ENCODE measurements at places on chromosomes 12 and 14. TPM values are rescaled to one million over a fixed set of nuclear protein-coding genes. Genes with fewer than 3 reads are reported as not detected.

Gene IFNG-AS1
- 0.13 TPM for polyA plus RNA-seq

Gene SCNN1A
- 25.7 TPM for polyA plus RNA-seq

Gene RFX4
- polyA plus RNA-seq: 0.13 TPM

Gene TSPAN8
- polyA plus RNA-seq: 595 TPM

Gene RHOJ
- polyA plus RNA-seq: 20.7 TPM

Gene SMCO2
- polyA plus RNA-seq: 0.25 TPM

Gene ATP23
- 8.5 TPM for polyA plus RNA-seq

Gene ASB2
- 12.1 TPM for polyA plus RNA-seq

Gene TDP1
- 17.2 TPM for polyA plus RNA-seq

Gene NCAPD2
- polyA plus RNA-seq: 38.6 TPM

Gene ADAM20
- polyA plus RNA-seq: 0.06 TPM

Gene GPR137C
- polyA plus RNA-seq: 4.6 TPM

Gene CELA1
- polyA plus RNA-seq: not detected

Gene TCTN2
- 8.6 TPM for polyA plus RNA-seq

Gene FAM181A
- not detected for polyA plus RNA-seq

Gene CDCA3
- polyA plus RNA-seq: 29.1 TPM

Gene LTB4R2
- polyA plus RNA-seq: 6.0 TPM

Gene SELPLG
- polyA plus RNA-seq: 5.6 TPM

Gene TCHP
- polyA plus RNA-seq: 27.7 TPM

Gene CPNE6
- polyA plus RNA-seq: 0.31 TPM

Gene CHMP4A
- 92.5 TPM for polyA plus RNA-seq

Gene OR11H6
- polyA plus RNA-seq: not detected

Measured in large intestine (tissue), 12 donors.